ENCODE measurements at places on chromosomes 3 and 15.

GRCh38 chr3:156582532-156583183, 27.7 kb upstream of the SSR3 start:
- no peak for DNase-seq

GRCh38 chr3:106473576-106474475, 605.0 kb upstream of the CBLB start:
- no peak for DNase-seq

DNA sequence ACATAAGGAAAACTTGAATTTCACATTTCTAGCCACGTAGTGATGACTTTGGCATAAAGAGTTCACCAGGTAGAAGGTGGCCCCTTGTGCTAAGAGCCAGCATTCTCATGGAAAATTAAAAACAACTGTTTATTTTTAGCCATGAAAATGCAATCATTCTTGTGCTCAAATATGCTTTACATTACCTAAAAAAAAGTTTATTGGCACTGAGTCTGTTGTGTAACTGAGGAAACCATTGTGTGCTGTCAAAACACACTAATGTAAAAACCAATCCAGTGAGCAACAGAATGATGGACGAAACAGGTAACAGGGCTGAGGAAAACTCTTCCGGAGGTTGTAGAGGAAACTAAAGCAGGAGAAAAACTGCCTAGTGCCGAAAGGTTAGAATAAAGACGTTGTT, 287.0 kb upstream of the TMC3 start:
- no peak for DNase-seq

DNA sequence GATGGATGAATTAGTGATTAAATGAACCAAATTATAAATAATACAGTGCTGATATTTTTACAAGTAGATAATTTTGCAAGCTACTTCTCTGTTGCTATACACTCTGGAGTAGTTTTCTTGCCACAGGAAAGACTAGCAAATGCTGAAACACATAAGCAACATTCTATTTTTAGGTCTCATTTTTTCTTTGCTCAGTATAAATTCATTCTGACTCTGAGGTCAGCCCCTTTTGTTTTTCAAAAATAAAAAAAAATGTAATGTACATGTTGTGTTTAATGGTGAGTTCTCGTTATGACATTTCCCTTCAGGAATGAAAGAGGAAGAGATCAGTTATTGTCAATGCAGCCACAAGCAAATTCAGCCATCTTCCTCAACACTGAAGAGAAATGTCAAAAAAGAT, 24.9 kb downstream of the GJD2 start:
- no peak for DNase-seq

DNA sequence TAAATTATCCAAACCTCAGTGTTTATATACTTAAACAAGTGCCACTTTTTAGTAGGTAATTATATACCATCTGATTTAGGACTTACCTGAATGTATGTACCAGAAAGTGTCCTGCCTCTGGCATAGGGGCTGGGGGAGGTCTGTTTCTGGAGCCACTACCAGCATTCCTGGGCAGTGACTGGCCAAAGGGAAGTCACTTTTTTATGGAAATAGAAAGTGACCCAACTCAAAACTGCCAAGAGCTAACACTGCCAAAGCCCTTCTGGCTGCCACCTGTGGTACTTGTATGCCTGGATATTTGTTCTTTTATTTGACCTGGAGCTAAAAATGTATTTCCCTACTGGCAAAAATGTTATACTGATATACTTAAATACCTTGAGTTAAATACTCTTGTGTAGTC, 42.7 kb downstream of the ESYT3 start:
- no peak for DNase-seq

- DNase-seq, result no peak
Observed at GRCh38 chr3:89114841-89115223, 7.4 kb downstream of the EPHA3 start.

DNA sequence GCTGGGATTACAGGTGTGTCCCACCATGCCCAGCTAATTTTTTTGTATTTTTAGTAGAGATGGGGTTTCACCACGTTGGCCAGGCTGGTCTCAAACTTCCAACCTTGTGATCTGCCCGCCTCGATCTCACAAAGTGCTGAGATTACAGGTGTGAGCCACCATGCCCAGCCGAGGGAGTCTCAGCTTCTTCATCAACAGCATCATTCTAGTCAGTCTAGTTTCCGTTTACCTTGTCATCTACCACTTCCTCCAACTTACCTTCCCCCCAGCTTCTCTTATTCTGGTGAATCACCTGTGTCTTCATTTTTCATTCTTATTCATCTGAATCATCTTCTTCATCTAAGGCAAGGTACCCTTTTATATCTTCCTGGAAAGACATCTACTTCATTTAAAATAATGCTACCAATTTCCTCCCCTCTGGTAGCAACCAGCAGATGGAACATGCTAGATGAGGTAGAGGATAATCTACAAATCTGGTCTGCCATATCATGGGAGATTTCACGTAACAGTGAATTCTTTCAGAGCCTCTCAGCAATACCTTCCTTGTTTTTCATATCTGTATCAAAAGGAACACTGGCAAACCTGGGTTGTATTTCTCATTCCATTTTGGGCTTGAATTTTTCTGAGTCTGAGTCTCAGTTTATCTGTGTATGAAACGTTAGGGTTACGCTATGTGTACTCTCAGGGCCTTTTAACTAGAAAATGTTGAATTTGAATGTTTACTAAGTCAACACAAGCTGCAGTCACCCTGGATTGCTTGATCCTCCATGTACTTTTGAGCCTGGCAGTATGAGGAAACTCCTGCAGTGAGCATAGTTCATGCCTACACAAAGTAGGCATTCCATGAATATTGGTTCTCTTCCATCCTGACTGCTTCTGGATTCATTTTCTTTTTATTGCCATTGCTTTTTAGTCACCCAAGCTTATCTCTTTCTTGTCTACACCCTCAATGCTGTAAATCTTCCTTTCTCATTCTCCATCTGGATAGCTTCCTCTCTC, 16.8 kb downstream of the LPP start:
- DNase-seq, result no peak

Measured in SK-N-DZ (cell line).